Endothelial cell (in vitro differentiated cells): ENCODE measurements at places on chromosomes 13 and 19. TPM values are rescaled to one million over a fixed set of nuclear protein-coding genes. Genes with fewer than 3 reads are reported as not detected.

GRCh38 chr13:28953714-28954418 is 133.7 kb downstream of the MTUS2 start:
- H3K36me3 ChIP-seq: no peaks in the 10 kb centered on the region
- H3K4me3 ChIP-seq: no peak overlapping the region
- no peak for DNase-seq
- peaks cover 5% of the 10 kb centered on the region for H3K4me1 ChIP-seq

DNA sequence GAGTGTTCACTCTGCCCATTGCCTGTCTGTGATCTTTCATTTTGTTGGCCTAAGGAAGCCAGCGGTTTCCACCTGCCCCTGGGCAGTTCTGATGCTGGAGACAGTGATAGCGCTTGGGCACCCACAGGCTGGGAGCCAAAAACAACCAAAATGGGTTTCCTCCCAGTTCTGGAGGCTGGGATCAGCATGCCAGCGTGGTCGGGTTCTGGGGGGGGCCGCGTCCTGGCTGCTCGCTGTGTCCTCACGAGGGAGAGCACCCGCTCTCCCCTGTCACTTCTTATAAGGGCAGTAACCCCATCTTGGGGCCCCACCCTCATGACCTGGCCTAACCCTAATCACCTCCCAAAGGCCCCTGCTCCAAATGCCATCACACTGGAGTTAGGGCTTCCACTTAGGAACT is 67.9 kb downstream of the RAB20 start:
- H3K27ac ChIP-seq: no peak overlapping the region
- peaks cover 2% of the 10 kb centered on the region for H3K4me1 ChIP-seq
- peaks cover 15% of the 10 kb centered on the region for H3K27me3 ChIP-seq
- DNase-seq: no peak

DNA sequence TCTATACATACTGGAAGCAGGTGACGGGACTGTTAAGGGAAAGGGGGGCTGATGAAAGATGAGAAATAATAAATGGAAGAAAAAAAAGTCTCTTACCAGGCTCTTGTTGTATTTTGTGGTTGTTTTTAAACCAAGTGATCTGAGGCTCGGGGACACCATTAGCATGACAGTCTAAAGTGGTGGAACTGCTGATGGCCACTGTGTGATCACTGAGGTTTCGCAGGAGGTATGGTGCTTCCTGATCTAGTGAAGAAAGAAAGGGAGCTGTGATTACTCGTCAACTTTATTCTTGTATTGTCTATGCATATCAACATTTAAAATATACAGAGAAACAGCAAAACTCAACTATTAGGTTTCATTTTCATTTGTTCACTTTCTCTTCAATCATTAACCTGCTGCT is 110.1 kb downstream of the FLT1 start:
- peak overlapping the region; percentile 44 for H3K4me3 ChIP-seq
- H3K27me3 ChIP-seq: peaks cover 2% of the 10 kb centered on the region
- H3K36me3 ChIP-seq: peaks cover 64% of the 10 kb centered on the region
- H3K27ac ChIP-seq: peak overlapping the region; percentile 43
- no peak for DNase-seq

- no peak overlapping the region for H3K4me3 ChIP-seq
- H3K27me3 ChIP-seq: peaks cover 14% of the 10 kb centered on the region
- H3K4me1 ChIP-seq: peaks cover 7% of the 10 kb centered on the region
- no peak overlapping the region for H3K27ac ChIP-seq
Observed at GRCh38 chr13:27954406-27954851, 14.7 kb downstream of the CDX2 start.

DNA sequence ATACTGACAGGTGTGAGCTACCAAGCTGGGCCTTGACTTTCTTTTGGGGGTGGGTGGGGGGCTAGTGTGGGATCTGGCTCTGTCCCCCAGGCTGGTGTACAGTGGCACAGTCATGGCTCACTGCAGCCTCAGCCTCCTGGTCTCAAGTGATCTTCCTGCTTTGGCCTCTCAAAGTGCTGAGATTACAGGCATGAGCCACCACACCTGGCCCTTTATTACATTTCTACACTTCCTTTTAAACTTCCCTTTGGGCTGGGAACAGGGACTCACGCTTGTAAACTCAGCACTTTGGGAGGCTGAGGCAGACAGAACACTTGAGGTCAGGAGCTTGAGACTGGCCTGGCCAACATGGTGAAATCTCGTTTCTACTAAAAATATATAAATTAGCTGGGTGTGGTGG is 12.0 kb downstream of the FTL start:
- H3K4me3 ChIP-seq: no peak overlapping the region
- H3K27ac ChIP-seq: no peak overlapping the region
- peaks cover 8% of the 10 kb centered on the region for H3K27me3 ChIP-seq
- peaks cover 6% of the 10 kb centered on the region for H3K4me1 ChIP-seq
- H3K36me3 ChIP-seq: peaks cover 21% of the 10 kb centered on the region

GRCh38 chr13:50989476-50989875 is 79.9 kb downstream of the RNASEH2B start:
- no peak for DNase-seq
- H3K4me3 ChIP-seq: no peak overlapping the region
- H3K36me3 ChIP-seq: no peaks in the 10 kb centered on the region
- H3K4me1 ChIP-seq: peaks cover 6% of the 10 kb centered on the region
- H3K27me3 ChIP-seq: no peaks in the 10 kb centered on the region
- H3K27ac ChIP-seq: no peak overlapping the region

DNA sequence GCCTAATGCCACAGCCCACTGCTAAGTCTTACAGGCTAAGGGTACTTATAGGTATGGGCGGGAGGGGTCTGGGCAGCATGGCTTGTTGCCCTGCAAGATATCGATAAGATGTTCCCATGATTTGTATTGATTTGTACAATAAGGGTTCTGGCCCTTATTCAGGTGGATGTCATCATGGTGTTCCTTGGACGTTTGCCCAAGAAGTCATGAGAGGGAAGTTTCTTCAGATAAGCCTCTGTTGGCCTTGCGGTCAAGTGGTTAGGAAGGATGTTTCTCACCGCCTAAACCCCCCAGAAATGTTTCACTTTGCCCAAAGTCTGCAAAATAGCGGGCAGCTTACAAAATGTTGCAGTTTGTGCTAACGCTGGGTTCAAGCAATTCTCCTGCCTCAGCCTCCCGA is 7.3 kb downstream of the PARP4 start:
- H3K27ac ChIP-seq: no peak overlapping the region
- no peaks in the 10 kb centered on the region for H3K4me1 ChIP-seq
- no peak overlapping the region for H3K4me3 ChIP-seq
- H3K36me3 ChIP-seq: peaks cover 17% of the 10 kb centered on the region

GRCh38 chr19:32251634-32252332 is 93.6 kb upstream of the ZNF507 start:
- no peak overlapping the region for H3K4me3 ChIP-seq
- no peaks in the 10 kb centered on the region for H3K36me3 ChIP-seq
- no peak for DNase-seq
- no peaks in the 10 kb centered on the region for H3K4me1 ChIP-seq
- H3K27me3 ChIP-seq: peaks cover 3% of the 10 kb centered on the region

GRCh38 chr13:49939321-49939720 is 3.2 kb upstream of the SPRYD7 start:
- H3K4me1 ChIP-seq: peaks cover 7% of the 10 kb centered on the region
- H3K27ac ChIP-seq: no peak overlapping the region
- DNase-seq: no peak
- peaks cover 2% of the 10 kb centered on the region for H3K27me3 ChIP-seq
- no peak overlapping the region for H3K4me3 ChIP-seq

DNA sequence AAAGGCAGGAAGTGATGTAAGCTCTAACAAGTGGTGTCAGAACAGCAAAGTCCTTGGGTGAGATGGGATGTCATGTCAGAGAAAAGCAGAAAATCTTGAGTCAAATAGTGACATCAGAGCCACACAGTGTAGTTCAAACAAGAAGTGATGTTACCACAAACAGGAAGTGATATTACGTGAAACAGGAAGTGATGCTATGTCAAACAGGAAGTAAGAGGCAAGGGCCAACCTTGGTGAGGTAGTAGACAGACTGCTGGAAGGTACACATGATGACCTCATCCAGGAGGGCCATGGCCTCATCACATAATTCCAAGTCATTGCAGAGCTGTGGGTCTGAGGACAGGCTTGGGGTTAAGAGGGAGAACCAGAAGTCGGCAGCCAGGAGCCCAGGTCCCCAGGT is 7.0 kb upstream of the MAMSTR start:
- peak overlapping the region; percentile 74 for H3K4me3 ChIP-seq
- peak overlapping the region; percentile 99 for H3K27ac ChIP-seq
- H3K4me1 ChIP-seq: peaks cover 56% of the 10 kb centered on the region
- H3K36me3 ChIP-seq: peaks cover 65% of the 10 kb centered on the region

Gene MAP3K10
- total RNA-seq: 20.6 TPM

Gene MBD3L2
- not detected for total RNA-seq

Gene SLC7A9
- total RNA-seq: 0.46 TPM

Gene ZNF547
- total RNA-seq: 4.8 TPM

Gene ITPKC
- total RNA-seq: 12.1 TPM

Gene VSIG10L
- total RNA-seq: 5.9 TPM

Gene HTR2A
- not detected for total RNA-seq

Gene EML2
- total RNA-seq: 20.3 TPM

Gene NLRP4
- not detected for total RNA-seq

Gene TSSK6
- 2.7 TPM for total RNA-seq

Gene ZNF578
- 0.26 TPM for total RNA-seq
